Jurkat, Clone E6-1 (cell line): ENCODE measurements at places on chromosomes 16 and 17.

DNA sequence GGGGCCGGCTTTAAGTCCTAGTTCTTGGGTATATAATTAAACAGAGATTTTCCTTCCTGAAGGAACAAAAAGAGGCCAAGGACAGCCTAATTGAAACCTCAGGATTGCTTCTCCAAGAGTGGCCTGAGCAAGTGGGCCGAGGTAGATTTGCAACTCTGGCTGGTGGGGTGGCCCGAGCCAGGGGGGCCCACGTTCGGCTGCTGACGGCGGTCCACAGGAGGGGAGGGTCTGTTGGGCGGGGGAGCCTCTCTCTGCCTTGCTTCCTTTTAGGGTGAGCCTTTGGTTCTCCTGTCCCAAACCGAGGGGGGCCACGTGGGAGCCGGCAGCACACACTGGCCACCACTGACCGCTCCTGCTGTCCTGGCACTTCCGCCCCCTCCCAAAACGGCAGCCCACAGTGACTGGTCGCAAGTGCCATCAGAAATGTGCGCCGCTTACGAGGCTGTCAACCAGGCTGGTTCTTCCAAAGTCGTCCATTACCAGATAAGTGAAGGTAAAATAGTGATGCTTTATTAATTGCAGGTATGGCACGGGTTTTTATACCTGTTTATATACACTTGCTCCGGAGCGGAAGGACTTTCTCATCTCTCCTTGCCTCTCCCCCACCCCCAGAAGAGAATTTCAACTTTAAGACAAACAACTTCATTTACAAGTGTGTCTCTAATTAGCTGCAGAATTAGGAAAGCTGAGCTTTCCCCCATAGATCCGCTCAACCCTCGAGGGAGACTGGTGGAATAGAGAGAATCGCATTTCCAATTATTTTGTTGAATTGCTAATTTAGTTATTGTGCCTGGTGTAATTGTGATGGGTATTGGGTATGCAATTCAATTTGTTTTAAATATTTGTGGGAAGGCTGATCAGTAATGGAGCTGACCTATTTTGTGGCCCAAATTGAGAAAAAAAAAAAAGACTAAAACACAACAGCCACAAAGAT is 117.8 kb downstream of the AATF start:
- no peak for DNase-seq

DNA sequence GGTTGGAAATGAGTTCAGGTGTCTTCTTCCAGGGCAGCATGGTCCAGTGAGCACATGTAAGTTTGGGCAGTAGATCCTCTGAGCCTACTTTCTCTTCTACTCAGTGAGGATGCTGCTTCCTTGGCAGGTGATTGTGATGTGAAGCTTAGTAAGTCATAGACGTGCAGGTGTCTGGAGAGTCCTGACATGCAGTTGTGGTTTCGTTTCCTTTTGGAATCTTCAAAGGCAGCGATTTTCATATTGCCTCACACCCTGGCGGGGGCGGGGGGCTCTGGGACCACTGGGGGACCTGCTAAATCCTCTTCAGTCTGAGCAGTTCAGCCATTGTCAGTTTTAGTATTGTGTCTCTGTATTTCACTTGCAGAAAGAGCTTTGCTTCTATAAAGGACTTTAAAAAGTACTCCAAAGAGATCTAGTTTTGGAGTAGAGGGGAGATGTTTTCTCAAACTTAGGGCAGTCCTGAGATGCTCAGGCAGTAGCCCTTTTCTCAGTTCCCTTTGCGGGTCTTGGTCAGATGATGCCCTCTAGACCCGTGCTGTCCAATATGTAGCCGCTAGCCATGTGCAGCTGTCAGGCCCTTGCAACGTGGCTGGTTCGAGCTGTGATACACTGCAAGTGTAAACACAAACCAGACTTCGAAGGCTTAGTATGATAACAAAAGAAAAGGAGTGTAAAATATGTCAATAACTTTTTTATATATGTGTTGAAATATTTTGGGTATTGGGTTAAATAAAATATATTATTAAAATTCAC is 4.0 kb upstream of the CDK5R1 start:
- DNase-seq, result no peak

GRCh38 chr16:58699151-58699550 is 14.6 kb upstream of the SLC38A7 start:
- DNase-seq, result peak; percentile 7

- no peak for DNase-seq
Measured at GRCh38 chr17:72165192-72165866, 44.5 kb downstream of the SOX9 start.

- DNase-seq, result no peak
Measured at GRCh38 chr16:57530104-57530521, 6.3 kb downstream of the CCDC102A start.
